CD4-positive, alpha-beta T cell treated with Interleukin-4 for 1 hour (primary cell): ENCODE measurements at places on chromosomes 11 and 22.

DNA sequence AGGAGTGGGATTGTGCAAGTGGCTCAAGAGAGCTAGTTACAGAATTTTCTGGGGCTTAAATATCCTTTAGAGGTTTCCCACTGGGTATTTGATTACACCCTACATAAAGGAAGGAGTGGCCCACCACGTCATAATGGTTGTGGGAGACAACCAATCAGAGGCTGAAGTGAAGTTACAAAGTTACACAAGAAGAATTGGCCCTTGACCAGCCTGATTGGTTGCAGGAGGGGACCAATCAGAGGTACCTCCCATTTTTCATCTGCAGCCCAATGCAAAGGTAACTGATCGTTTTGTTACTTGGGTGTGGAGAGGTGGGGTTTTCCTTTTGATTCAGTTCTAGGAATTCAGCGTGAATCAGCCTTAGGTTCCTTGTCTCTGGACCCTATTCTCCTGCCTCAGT is 430.5 kb upstream of the FAT3 start:
- no peak for DNase-seq

DNA sequence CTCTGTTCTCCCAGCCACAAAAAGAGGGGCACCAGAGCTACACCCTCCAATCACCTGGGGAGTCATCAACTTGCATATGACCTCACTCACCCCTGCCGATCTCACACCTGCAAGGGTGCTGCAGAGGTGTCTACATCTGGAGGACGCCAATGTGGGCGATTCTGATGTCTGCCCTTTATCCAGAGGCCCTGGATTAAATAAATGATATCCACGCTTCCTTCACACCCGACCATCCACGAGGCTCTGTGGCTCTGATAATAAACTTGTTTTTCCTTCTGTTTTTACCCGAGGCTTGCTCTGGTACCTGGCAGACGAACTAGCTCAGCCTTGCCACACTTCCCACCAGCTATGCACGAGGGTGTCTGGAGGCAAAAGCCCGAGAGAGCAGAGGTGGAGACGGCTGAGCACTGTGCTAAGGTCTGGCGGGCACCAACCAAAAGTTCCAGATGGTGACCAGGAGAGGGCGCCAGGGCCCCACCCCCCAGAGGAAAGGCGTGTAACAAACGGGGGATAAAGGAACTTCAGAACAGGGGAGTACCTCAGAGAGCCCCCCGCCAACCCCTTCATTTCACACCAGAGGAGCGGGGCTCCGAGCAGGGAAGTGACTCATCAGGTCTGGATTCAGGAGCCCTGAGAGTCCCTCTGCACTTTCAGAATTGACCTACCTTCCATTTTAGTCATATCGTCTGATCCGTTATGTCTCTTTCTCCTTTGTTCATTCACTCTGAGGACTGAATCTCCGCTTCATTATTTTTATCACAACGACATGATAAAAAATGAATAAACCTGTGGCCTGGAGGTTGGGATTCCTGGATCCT is 13.5 kb downstream of the SCN3B start:
- peak; percentile 36 for DNase-seq

GRCh38 chr22:30867746-30868662 is 100.6 kb downstream of the MORC2 start:
- DNase-seq: no peak

- no peak for DNase-seq
Observed at GRCh38 chr22:17580441-17581031, 17.2 kb downstream of the SLC25A18 start.
